ENCODE measurements at places on chromosomes 12 and 14.

GRCh38 chr12:86254399-86255107, 1.6 kb downstream of the MGAT4C start:
- no peak for DNase-seq

- no peak for DNase-seq
Observed at GRCh38 chr12:132314516-132315233, 14.7 kb downstream of the GALNT9 start.

- no peak for DNase-seq
Observed at GRCh38 chr14:24440606-24441399, 1.8 kb downstream of the SDR39U1 start.

DNA sequence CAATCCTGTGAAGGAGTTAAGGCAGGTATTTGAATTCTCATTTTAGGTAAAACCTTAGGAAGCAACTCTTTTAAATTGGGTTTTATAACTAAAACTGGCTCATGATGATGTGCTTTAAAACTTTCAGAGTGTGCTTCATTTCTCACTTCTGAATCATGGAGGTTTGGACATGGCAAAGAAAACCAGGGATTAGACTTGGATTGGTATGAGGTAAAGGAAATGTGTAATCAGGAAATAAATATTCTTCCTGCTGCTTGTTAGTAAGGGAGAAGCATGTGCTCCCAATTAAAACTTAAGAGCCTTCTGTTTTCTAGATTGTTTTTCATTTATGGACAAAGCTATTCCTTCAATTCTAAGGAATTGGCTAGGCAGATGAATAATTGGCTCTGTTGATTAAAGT, 57.4 kb downstream of the FBXO33 start:
- no peak for DNase-seq

- DNase-seq: no peak
Observed at GRCh38 chr14:103593577-103593976, 30.8 kb downstream of the COA8 start.

DNA sequence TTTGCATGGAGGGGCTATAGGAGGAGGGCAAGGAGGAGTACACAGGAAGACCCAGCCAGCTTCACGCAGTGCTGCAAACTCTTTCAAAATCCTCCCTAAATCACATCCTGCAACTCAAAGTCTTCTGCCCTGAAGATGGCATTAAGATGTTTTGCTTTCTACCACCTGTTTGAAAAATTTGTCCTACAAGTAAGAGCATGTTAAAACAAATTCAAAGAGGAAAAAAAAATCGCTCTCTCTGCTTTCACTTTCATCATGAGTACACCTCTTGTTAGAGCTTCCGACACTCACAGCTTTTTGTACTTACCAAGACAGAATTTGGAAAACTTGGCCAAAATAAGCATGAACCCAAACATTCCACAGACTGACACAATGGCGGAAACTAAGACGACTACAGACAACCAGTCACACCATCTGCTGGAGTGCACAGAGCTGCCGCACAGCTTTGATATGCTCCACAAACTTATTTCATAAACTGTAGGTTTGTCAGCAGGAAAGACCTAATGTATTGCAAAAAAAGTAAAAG, 21.3 kb downstream of the GCH1 start:
- DNase-seq: no peak

DNA sequence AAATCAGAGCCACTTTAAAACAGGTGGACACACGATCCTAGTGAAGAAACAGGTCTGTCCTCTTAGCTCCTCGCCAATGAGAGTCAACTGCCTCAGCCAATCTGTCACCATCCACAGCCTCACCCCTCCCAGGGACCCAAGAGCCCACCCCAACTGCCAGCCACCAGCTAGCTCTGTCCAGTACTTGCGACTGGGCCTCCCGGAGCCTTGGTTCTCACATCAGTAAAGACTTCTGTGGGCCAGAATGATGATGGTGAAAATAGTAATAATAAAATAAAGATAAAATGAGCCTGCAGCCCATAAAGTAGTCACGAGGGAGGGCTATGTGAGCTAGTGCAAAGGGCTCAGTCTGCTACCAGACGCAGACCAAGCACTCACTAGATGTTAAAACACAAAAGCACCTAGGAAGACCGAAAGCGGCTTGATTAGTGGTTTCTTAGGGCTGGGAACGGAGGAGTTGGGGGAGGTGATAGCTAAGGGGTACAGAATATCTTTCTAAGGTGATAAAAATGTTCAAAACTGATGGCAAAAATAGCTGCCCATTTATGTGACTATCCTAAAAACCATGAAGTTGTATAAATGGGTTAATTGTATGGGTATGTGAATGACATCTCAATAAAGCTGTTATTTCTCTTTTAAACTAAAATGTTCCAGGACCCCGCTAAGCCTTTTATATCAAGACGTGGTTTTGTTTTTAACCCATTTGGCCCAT, 39.8 kb downstream of the ACTN1 start:
- no peak for DNase-seq

- DNase-seq: no peak
Observed at GRCh38 chr12:2283916-2284315, 231.1 kb downstream of the CACNA1C start.

- no peak for DNase-seq
Observed at GRCh38 chr12:115135800-115136211, 451.8 kb upstream of the TBX3 start.

GRCh38 chr12:69896653-69897381, 71.8 kb downstream of the MYRFL start:
- no peak for DNase-seq

DNA sequence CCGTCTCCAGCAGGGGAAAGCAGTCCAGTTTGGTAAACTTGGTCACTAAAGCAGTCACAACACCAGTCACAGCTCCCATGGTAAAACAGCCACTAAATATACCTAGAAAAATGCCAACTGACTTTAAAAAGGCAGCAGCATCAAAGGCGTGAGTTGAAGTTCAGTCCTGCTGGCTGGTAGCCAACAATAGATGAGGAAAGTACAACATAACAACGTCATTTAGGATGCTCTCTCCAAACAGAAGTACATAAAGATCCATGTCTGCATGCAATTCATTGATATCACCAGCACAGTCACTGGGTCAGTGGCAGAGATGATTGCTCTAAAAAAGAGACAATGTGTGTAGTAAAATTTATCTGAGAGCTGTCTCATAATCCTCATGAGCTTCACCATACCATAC, 59.3 kb upstream of the TMPO start:
- no peak for DNase-seq

DNA sequence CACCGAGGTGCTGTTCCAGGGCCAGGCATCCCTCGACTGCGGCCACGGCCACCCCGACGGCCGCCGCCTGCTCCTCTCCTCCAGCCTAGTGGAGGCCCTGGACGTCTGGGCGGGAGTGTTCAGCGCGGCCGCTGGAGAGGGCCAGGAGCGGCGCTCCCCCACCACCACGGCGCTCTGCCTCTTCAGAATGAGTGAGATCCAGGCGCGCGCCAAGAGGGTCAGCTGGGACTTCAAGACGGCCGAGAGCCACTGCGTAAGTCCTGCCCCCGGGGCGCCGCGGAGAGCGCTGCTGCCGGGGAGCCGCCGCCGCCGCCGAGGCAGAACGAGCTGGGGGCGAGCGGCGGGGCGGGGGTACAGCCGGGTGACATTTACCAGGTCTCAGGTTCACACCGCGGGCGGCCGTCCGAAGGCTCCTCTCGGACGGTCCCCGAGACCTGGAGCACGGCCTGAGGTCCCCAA, 1.4 kb downstream of the PLXNC1 start:
- no peak for DNase-seq

DNA sequence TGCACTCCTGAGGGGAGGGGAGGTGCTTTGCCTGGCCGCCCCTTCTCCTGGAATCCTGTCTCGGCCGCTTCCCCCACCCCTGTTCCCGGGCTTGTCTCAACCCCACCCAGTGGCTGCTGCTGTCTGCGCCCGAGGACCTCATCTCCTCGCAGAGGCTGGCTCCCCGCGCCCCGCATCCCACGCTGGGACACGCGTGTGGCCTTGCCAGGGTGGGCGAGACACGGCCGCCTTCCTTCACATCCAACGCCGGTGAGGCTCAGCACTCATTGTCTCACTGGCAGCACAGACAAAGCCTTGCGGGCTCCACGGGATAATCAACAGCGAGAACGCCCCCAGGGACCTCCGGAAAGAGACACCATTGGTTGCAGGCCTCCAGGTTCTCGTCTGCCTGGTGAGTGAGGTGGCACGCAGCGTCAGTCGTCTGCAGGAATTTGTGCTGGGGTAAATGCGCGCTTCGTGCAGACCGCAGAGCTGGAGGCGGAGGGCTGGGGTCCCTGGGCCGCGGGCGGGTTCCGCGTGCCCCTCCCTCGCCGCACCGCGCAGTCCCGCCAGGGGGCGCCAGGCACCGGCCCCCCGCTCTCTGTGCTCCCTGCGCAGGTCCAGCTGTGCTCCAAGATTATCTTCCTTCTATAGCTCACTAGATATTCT, 26.8 kb downstream of the CCDC177 start:
- no peak for DNase-seq

- no peak for DNase-seq
Observed at GRCh38 chr12:109961612-109962011, 34.6 kb downstream of the GIT2 start.

GRCh38 chr12:50686406-50686805, 77.5 kb upstream of the ATF1 start:
- DNase-seq: no peak

GRCh38 chr12:27190761-27191160, 53.3 kb upstream of the STK38L start:
- DNase-seq: no peak

- no peak for DNase-seq
Observed at GRCh38 chr12:2259369-2259768, 206.6 kb downstream of the CACNA1C start.

GRCh38 chr12:94561943-94562411, 88.4 kb downstream of the TMCC3 start:
- DNase-seq: no peak

DNA sequence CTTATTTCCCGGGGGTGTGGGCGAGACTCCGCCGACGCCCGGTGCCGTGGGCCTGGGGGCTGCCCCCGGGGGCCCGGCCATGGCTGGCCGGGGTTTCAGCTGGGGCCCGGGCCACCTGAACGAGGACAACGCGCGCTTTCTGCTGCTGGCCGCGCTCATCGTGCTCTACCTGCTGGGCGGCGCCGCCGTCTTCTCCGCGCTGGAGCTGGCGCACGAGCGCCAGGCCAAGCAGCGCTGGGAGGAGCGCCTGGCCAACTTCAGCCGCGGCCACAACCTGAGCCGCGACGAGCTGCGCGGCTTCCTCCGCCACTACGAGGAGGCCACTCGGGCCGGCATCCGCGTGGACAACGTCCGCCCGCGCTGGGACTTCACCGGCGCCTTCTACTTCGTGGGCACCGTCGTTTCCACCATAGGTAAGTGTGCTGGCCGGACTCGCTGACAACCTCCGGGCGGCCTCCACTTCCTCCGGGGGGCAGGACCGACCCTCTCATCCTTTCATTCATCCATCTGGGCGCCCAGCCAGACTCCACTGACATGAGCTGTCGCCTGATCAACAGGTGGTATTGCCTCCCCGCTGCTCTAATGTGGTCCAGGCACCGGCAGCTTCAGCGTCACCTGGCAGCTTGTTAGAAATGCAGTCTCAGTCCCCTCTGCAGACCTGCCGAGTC, 467 bp downstream of the KCNK13 start:
- DNase-seq: no peak

DNA sequence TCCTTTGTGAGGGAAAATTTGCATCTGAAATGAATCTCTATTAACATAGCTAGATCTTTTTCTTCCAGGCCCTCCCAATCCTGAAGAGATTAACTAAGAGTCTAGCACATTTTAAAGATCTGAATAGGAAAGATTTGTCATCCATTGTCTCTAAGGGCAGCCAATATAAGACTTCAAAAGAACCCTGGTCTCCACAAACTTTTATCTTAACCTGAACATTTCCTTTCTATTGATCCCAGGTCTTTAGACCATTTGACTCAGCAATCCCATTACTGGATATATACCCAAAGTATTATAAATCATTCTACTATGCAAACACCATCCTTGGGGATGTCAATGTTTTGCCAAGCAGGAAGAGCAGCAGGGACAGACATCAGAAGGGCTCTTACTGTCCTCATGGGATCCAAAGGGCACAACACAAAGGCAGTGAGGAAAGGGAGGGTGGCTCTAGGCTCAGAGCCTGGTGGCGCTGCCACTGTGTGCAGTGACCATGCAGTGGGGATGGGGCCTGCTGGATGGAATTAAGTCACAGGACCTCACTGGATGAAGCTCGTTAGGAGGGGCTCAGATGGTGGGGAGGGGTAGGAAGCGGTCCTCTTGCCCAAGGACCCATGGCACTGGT, 12.7 kb upstream of the BDKRB2 start:
- DNase-seq: no peak

- DNase-seq: no peak
Observed at GRCh38 chr12:124297856-124298255, 3.0 kb downstream of the RFLNA start.

DNA sequence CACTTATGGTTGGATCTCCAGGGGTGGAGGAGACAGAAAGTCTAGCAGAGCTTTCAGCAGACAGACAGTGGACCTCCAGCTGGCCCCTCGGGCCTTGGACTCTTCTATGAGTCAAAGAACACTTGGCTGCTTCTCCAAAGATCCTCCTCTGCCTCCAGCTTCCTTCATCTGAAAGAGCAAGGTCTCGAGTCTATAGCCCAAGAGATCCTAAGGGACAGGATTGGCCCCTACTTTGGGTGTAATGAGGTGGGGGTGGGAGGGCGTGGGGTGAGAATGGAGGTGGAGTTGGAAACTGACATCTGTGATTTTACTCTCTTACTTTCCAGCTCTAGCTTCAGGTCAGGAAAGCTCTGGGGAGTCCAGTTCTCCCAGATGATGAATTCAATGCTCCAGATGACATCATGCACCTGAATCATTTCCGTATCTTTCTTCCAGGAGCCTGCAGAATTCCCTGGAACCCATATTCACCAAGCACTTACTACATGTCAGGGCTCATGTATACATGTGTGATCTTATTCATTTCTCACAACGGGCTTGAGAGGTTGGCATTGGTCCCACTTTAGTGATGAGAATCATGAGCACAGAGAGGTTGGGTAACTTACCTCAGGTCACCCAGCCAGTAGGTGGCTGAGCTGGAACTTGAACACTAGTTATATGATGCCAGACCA, 10.2 kb upstream of the PGF start:
- no peak for DNase-seq

DNA sequence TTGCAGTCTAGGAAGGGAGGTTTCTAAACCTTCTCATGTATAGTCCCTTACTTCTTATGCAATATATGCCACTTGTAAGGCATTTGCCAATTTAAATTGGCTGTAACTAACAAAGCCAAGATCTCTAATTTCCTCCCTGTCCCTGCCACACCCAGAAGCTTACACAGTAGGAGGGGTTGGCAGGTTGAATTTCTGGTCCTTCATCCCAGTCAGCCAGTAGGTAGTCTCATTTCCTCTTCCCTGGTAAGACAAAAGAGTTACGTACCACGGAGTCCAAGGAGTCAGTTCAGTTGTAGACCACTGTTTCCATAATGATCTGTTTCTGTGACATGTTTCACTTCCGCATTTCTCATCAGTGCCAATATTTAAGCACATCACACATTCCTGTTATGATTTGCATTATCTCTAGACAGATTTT, 47.0 kb upstream of the PLBD1 start:
- no peak for DNase-seq

- no peak for DNase-seq
Observed at GRCh38 chr14:63759456-63759855, 31.6 kb upstream of the SGPP1 start.

DNA sequence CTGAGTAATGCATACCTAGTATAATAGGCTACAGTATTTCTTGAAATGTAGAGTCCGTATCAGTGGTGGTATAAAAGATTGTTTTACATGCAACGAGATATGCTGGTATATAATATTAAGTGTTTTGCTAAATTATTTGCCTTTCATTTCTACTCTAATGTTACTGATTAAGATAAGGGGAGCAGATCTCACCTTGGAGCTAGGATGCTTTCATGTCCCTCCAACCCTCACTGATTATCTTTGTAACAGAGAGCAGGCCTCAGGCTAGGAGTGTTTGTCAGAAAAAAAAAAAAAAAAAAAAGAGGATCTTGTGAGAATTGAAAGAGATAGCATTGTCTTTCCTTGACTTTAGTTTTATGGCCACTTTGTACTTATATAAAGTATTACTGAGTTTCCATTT, 92.6 kb downstream of the PDE3A start:
- no peak for DNase-seq
